Activated CD4-positive, alpha-beta memory T cell treated with anti-CD3 and anti-CD28 coated beads, Interleukin-2, amount 10 ng/mL, durations not matched to agents 7 days and 5 days (primary cell): ENCODE measurements at places on chromosomes 12 and 14. TPM values are rescaled to one million over a fixed set of nuclear protein-coding genes. Genes with fewer than 3 reads are reported as not detected.

- peaks cover 40% of the 10 kb centered on the region for H3K4me1 ChIP-seq
Observed at GRCh38 chr12:55633151-55633550, 3.5 kb upstream of the OR10P1 start.

Gene TGFB3
- total RNA-seq = 1.8 TPM

DNA sequence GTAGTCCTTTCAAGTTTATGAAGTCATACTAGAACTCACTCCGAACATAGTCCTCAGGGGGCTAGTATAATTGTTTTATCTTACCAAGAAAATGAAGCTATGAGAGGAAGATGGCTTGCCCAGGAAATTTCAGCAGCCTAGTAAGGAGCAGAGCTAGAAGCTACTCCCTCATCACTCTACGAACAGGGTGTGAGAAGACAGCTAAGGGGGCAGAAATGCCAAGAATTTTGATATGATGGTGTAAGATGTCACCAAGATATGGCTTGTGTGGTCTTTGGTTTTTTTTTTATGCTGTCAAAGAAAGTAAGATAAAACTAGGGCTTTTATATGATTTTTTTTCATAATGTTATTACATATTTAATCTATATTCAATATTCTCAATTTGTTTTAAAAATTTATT is 47.6 kb downstream of the PRICKLE1 start:
- H3K4me3 ChIP-seq = no peak overlapping the region
- peaks cover 6% of the 10 kb centered on the region for H3K27me3 ChIP-seq
- no peaks in the 10 kb centered on the region for H3K4me1 ChIP-seq

DNA sequence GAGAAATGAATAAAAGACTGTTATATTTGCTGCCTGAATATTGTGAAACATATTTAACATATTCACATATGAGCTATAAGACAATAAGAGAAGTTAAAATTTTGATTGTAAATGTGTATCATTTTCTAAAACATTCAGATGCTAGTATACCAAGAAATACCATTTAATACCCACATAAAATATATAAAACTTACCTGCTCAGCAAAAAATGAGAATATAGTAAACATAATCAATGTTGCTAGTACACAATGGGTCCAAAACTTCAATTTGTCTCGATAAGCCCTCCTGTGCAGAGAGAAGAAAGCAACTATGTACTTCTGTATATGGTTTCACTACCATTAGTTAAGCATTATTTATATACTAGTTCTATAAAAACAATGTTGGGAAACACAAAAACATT is 9.6 kb upstream of the SYCP3 start:
- no peak for DNase-seq
- peaks cover 62% of the 10 kb centered on the region for H3K36me3 ChIP-seq
- H3K4me1 ChIP-seq = peaks cover 6% of the 10 kb centered on the region
- H3K27ac ChIP-seq = no peak overlapping the region
- H3K27me3 ChIP-seq = no peaks in the 10 kb centered on the region

Gene HNF1A
- total RNA-seq = not detected

DNA sequence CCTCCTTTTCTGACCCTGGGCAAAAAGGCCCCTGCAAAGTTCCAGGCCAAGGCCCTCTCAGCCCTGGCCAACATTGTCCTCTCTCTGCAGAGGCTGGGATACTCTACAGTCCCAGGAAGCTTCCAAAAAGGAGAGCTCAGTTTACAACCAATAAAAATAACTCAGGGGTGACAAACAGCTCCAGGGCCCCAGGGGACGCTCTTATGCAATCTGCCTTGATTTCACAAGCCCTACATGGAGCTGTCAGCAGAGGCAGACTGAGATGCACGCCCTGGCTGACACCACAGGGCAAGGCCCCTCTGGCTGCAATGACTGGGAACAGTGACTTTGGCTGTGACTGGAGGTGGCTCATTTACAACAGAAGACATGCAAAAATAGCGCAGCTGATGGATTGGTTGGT is 129.0 kb upstream of the MED13L start:
- H3K4me1 ChIP-seq = peaks cover 2% of the 10 kb centered on the region
- DNase-seq = no peak
- H3K27ac ChIP-seq = no peak overlapping the region

DNA sequence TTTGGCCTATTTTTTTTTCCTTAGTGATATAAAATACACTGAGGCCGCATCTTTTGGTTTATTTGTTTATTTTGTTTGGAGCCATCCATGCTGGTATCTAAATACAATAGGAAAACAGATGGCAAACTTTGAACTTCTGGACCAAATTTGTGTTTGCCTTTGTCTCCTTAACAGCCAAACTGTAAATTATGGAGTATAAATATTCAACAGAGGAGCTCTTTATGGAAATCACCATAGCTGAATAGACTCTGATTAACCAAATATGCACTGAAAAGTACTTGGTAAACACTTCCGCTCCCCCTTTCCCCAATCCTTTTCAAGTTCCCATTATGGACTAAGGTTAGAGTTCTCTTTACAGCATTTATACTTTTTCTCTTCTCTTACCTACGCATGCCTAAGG is 80.5 kb downstream of the TESC start:
- no peaks in the 10 kb centered on the region for H3K4me1 ChIP-seq
- H3K36me3 ChIP-seq = peaks cover 35% of the 10 kb centered on the region
- no peak overlapping the region for H3K27ac ChIP-seq
- no peak overlapping the region for H3K4me3 ChIP-seq

Gene MIP
- not detected for total RNA-seq

- H3K27me3 ChIP-seq = no peaks in the 10 kb centered on the region
- H3K4me3 ChIP-seq = peak overlapping the region; percentile 89
- no peak for DNase-seq
- peaks cover 74% of the 10 kb centered on the region for H3K4me1 ChIP-seq
- peaks cover 41% of the 10 kb centered on the region for H3K36me3 ChIP-seq
- peak overlapping the region; percentile 87 for H3K27ac ChIP-seq
Observed at GRCh38 chr14:105064001-105064400, 1.2 kb downstream of the GPR132 start.

DNA sequence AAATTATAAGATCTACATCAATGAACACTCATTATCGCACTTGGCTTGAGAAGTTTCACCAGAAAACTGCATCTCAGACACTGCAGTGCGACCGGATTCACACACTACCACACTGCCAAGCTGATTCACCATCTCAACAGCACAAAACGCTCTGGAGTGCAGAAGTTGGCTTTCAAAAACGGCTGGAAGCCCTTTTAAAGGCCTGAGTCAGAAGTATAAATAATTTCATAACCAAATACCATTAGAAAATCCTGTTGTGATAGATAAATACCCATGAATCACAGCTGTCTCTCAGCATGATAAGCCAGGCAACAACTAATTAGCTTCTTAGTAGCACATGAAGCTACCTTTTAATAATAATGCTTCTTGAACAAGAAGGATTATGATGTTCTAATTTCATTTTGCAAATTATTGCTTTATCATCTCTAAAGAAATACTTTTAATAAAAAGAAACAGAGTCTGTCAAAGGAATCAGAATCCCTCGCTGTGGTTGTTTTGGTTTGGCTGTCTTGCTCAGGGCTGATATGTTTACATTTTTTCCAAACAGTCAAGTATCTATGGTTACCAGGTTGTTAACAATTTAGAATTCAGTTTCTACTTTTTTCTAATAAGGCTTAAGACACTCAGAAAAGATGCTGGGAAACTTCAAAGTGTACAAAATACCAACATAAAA is 51.2 kb downstream of the SLC2A13 start:
- H3K4me3 ChIP-seq = no peak overlapping the region
- no peak for DNase-seq
- H3K4me1 ChIP-seq = no peaks in the 10 kb centered on the region

Gene VWF
- total RNA-seq = not detected

DNA sequence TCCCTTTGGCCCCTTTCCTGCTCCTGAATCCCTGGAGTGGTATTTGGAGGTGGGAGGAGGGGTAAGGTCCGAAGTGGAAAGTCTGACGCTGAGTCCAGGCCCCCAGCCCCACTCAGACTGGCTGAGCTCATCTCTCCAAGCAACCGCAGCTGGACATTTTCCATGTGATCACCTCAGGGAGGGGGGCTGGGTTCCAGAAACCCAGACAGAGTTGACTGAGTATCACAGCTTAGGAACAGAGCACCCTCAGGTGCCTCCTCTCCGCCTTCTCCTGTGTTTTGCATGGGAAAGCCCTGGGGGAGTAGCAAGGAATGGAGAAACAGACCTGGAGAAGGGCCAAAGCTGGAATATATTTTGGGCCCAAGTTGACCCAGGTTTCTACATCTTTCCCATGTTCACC is 8.0 kb upstream of the ITGA5 start:
- H3K4me1 ChIP-seq = peaks cover 41% of the 10 kb centered on the region
- no peak overlapping the region for H3K27ac ChIP-seq
- peaks cover 58% of the 10 kb centered on the region for H3K27me3 ChIP-seq

DNA sequence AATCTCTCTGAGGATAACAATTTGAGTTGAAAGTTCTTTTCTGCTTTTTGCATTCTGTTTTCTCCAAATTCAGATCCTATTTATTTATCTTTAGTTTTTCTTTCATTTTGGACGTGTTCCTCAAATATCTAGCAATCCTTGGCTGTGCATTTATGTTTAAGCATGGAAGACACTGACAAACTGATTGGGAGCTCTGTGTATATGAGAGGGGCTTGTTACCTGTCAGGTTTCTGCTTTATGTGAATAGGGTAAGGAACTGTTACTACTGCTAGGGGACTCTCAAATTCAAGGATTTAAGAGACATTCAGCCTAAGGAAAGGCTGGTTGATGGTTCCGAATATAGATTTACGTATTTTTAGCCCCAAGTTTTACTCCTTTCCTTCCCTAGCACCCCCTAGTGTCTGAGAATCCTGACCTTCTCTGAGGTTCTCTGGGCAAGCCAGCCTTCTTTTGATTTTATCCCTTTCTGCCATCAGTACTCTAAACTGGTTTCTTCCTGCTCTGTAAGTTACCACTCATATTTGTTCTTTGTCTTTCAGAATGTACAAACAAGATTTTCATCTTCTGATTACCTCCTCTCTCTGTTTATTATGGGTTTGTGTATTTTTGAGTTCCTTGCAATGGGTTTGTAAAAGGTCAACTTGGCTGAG is 30.5 kb downstream of the YLPM1 start:
- H3K4me1 ChIP-seq = peaks cover 27% of the 10 kb centered on the region
- no peak for DNase-seq
- H3K27ac ChIP-seq = peak overlapping the region; percentile 64

DNA sequence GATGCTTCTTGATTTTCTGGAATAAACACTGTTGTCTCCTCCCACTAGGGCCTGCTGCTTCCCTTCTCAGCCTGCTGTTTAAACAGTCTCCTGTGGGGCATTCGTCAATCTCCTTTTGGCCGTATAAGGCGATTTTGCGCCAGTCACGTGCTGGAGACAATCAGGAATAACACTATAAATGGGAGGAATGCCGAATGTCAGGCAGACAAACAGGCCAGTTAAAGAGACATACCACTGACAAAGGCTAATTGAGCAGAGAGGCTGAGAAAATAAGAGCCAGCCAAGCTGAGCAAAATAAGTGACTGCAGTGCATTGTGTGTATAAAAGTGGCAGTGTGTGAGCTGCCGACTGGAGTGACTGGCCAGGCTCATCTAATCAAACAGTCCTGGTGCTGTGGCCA is 23.3 kb downstream of the DMAC2L start:
- no peak overlapping the region for H3K4me3 ChIP-seq
- H3K4me1 ChIP-seq = peaks cover 8% of the 10 kb centered on the region
- H3K27ac ChIP-seq = no peak overlapping the region
- H3K36me3 ChIP-seq = peaks cover 11% of the 10 kb centered on the region

DNA sequence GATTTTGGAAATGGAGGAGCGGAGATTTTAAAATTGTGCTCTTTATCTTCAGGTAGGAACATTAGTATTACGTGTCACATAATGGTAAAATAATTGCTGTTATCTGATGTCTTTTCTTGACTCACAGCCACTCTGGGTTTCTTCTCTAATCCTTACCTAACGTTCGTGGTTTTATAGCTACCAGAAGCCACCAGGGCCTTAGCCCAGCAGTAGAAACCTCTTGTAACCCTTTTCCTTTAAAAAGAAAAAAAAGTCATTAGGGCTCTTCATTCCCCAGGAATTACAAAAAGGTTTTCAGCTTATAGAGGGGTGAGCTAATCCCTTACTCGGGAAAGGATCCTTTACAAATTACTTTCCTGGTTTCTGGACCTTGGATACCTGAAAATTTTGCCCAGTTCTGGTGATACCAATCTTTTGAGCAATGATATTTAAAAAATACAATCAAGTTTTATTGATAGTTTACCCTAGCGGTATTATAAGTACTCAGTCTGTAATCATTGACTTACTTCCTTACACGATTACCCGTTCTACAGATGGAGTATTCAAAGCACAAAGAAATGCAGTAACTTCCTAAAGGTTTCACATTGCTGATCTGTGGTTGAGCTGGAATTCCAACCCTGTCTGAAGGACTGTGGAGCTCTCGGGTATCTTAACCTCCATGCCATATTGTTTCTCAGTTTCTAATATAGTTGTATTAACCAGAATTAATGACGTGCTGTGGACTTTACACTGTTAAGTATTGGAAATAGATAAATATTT is 1.6 kb downstream of the GABARAPL1 start:
- peaks cover 8% of the 10 kb centered on the region for H3K36me3 ChIP-seq
- peak overlapping the region; percentile 85 for H3K27ac ChIP-seq
- peak overlapping the region; percentile 91 for H3K4me3 ChIP-seq
- peaks cover 33% of the 10 kb centered on the region for H3K4me1 ChIP-seq
- H3K27me3 ChIP-seq = peaks cover 2% of the 10 kb centered on the region

DNA sequence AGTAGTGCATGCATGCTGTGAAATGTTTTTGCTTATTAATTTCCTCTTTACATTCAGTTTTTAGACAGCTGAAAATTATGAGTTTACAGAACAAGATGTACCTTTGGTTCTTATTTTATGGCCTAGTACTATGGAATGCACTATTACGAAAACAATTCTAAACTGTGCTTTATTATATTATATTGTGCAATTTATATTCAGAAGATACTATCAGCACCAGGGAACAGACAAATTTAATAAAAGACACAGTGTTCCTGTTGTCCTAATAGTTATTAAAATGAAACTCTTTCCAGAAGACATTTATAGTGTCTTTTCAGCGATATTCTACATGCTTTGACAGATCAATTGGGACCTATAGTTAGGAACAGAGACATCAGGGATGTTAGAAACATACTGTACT is 427.3 kb downstream of the BTG1 start:
- no peaks in the 10 kb centered on the region for H3K27me3 ChIP-seq
- H3K4me3 ChIP-seq = no peak overlapping the region
- DNase-seq = no peak
- H3K36me3 ChIP-seq = no peaks in the 10 kb centered on the region
- peaks cover 2% of the 10 kb centered on the region for H3K4me1 ChIP-seq
- H3K27ac ChIP-seq = no peak overlapping the region

GRCh38 chr14:46769292-46769691 is 117.7 kb upstream of the RPL10L start:
- H3K4me1 ChIP-seq = no peaks in the 10 kb centered on the region
- no peaks in the 10 kb centered on the region for H3K36me3 ChIP-seq
- H3K4me3 ChIP-seq = no peak overlapping the region
- no peaks in the 10 kb centered on the region for H3K27me3 ChIP-seq
- no peak overlapping the region for H3K27ac ChIP-seq

DNA sequence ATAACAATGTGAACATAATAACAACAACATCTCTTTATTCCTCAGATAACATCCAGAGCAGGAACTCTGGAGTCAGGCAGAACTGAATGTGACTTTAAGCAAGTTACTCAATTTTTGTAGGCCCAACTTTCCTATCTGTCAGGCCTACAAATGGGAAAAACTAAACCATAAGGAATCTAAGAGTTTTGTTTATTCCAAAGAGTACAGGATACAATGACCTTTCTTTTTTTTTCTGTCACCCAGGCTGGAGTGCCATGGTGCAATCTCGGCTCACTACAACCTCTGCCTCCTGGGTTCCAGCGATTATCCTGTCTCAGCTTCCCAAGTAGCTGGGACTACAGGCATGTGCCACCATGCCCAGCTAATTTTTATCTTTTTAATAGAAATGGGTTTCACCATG is 9.4 kb downstream of the LPCAT3 start:
- H3K36me3 ChIP-seq = peaks cover 16% of the 10 kb centered on the region
- no peaks in the 10 kb centered on the region for H3K27me3 ChIP-seq
- H3K4me1 ChIP-seq = peaks cover 16% of the 10 kb centered on the region
